ENCODE measurements at places on chromosomes 5 and 9. TPM values are rescaled to one million over a fixed set of nuclear protein-coding genes. Genes with fewer than 3 reads are reported as not detected.

The PROP1 gene
- total RNA-seq: not detected

The GMCL2 gene
- total RNA-seq: not detected

The MSX2 gene
- total RNA-seq: not detected

The DPM2 gene
- total RNA-seq: 49.2 TPM

The OTP gene
- not detected for total RNA-seq

The SV2C gene
- 0.03 TPM for total RNA-seq

DNA sequence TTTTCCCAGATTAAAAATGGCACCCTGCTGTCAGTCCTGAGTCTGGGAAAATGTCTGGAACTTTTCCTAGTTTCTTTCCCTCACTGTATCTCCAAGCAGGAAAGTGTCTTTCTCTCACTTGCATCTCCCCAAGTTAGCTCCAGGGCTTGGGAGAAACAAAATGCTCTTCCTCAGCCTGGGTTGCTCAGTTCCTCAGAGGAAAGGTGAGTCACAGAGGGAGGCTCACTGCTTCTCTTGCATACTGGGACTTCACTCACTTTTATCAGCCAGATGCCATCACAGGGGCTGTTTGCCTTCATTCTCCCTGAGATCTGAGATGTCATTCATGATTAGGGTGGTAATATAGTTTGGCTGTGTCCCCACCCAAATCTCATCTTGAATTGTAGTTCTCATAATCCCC, 519.9 kb downstream of the SEMA5A start:
- no peak for DNase-seq

DNA sequence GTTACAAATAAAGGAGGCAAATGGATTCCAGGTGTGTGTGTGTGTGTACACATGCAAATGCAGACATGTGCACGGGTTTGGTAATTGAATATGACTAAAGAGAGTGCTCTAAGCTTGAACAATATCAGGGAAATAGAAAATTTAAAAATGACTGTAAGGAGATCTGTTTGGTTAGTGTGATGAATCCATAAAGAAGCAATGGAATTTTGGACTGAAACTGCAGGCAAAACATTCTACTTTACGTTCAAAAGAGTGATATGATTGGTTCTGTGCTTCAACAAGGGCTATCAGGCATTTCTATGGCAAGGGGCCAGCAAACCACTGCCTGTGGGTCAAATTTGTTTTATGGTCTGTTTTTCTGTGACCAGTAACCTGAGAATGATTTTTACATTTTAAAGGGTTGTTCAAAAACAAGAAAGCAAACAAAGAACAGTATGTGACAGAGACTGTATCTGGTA, 332.8 kb upstream of the KLF9 start:
- no peak for DNase-seq

DNA sequence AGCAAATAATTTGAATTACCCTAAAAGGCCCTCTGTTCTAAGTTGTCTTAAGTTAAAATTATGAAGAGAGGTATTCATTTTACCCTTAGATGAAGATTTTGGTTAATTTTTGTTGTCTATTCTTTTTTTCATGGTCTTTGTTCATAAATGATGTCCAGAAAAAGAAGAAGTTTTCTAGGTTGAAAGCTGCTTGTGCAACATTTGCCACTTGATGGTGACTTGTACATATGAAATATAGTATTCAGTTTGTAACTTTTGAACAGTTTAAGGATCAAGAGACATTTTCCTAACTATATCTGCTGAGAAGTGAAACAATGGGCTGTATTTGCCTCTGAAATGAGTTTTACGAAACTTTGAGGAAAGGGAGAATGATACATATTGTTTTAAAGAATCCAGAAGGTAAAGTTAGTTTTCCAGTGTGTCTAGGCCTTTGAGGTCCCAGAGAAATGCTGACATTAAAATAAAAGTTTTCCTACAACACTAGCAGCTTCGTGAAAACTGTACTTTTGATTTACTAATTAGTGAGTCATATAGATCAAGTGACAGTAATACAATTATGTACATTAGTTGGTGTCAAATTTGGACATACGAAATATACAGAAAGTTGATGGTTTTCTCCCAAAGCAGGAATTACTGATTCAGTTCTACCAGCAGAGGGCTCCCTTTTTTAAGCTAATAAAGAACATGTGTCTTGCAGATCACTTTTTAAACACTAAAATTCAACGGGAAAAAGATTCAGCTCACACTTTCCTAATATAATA, 70.5 kb downstream of the PIK3R1 start:
- no peak for DNase-seq

GRCh38 chr5:82176115-82176814, 101.9 kb downstream of the RPS23 start:
- DNase-seq: no peak

DNA sequence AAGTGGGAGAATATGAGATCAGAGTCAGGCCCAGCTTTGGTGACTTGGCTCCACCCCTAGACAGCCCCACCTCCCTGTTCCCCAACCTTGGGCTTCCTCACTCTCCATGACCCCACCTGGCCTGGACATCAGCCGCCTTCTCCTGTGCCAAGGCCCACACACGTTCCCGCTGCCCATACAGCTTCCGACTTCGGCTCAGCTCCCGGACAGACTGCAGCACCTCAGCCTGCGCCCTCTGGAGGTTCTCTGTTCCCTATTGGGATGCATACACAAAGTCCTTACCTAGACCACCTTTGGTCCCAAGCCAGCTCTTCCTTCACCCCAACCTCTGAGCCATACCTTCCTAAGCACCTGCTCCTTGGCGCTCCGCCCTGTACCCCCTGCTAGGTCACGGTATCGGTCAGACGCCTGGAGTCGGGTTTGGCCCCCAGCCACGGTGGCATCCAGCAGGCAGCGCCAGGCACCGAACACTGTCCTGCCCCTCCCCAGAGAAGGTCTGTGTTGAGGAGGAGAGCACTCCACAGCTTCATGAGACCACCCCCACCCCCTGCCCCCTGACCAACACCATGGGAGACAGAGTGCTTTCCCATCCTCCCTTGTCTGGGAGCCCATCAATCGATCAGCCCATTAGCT, 2.0 kb downstream of the FCHSD1 start:
- DNase-seq: no peak

- DNase-seq: no peak
Observed at GRCh38 chr9:103798620-103799019, 295.5 kb upstream of the SMC2 start.

DNA sequence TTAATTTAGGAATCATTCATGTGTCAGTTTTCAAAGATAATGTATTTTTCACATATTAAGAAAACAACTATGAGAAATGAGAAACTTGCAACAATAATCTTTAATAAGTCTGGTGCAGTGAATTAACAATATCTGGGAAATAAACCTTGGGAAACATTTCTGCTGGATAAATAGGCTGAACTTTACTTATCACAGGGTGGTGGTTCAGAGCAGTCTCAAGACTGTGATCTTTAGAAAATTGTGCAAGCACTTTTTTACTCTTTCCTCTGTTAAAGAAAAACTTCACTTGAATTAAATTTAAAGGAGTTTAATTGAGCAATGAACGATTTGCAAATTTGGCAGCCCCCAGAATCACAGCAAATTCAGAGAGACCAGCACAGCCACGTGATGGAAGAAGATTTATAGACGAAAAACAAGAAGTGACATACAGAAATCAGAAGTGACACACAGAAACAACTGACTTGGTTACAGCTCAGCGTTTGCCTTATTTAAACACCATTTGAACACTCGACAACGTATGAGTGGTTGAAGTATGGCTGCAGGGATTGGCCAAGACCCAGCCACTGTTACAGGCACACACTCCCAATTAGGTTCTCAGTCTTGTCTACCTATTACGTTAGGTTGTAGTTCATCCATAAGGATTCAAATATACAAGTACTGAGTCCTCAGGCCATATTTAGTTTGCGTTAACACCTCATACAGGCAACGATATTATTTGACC, 631.9 kb downstream of the SLCO4C1 start:
- no peak for DNase-seq

- DNase-seq: no peak
Observed at GRCh38 chr5:149485655-149486615, 65.3 kb downstream of the CSNK1A1 start.

DNA sequence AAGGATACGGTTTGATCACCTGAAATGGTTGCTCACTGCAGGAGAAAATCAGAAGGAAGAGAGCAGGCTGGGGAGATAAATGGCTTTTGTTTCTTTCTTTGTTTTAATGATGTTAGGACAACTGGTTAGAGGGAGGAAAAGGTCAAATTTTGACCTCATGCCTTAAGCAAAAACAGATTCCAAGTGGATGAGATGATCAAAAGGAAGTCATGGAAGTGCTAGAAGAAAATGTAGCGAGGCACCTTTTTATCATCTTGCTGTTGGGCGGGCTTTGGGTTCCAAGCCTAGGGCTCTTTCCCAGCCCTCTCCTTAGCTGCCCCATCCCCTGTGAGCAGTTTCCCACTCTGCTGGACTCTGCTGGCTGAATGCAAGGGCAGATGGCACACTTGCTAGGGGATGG, 127.9 kb downstream of the ADAMTS2 start:
- DNase-seq: no peak

GRCh38 chr9:130454096-130454811, 9.5 kb downstream of the ASS1 start:
- no peak for DNase-seq

GRCh38 chr5:77239126-77239741, 28.8 kb downstream of the PDE8B start:
- DNase-seq: no peak

- DNase-seq: no peak
Observed at GRCh38 chr5:74257060-74257527, 383.4 kb downstream of the ENC1 start.

- no peak for DNase-seq
Observed at GRCh38 chr9:132551556-132551955, 30.9 kb upstream of the BARHL1 start.

- DNase-seq: no peak
Observed at GRCh38 chr5:150141544-150142184, 14.0 kb downstream of the PDGFRB start.

- no peak for DNase-seq
Observed at GRCh38 chr5:158017469-158017868, 158.5 kb upstream of the CLINT1 start.
